ENCODE measurements at places on chromosomes 7 and 10. TPM values are rescaled to one million over a fixed set of nuclear protein-coding genes. Genes with fewer than 3 reads are reported as not detected.

The OR2A12 gene
- total RNA-seq = not detected

The C7orf57 gene
- 0.37 TPM for total RNA-seq

The SRRM3 gene
- 5.6 TPM for total RNA-seq

The UCMA gene
- total RNA-seq = not detected
